RKO (cell line): ENCODE measurements at places on chromosomes 6 and 20.

- DNase-seq: no peak
Observed at GRCh38 chr20:61643656-61644377, 391.8 kb downstream of the CDH4 start.

DNA sequence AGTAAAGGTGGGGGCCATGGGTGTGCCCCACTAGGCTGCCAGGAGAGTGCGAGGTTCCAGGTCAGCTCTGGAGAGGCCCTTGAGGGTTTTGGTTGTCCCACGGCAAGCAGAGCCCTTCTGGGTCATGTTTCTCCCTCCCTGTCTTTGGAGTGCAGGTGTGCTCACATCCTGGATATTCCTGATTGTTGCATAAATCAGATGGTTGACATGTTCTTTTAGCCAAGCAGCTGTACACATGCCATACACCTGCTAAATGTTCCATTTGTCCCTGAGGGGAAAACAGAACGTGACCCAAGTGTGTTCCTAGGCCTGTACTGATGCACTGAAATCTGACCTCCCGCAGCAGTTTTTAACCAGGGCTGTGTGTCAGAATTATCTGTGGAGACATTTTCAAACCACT is 77.5 kb upstream of the BEND3 start:
- DNase-seq: no peak

GRCh38 chr6:169620171-169621130 is 81.4 kb downstream of the WDR27 start:
- DNase-seq: no peak

GRCh38 chr20:49345524-49345923 is 67.7 kb upstream of the ZNFX1 start:
- peak; percentile 45 for DNase-seq

GRCh38 chr6:150755042-150755441 is 110.5 kb upstream of the MTHFD1L start:
- DNase-seq: no peak

GRCh38 chr6:158661156-158661685 is 11.4 kb downstream of the SYTL3 start:
- DNase-seq: no peak

GRCh38 chr6:119079283-119079809 is 882 bp upstream of the FAM184A start:
- DNase-seq: no peak
